Brain pericyte (primary cell): ENCODE measurements at places on chromosomes 4 and X.

GRCh38 chr4:26889356-26889755, 28.7 kb downstream of the STIM2 start:
- no peak for DNase-seq

DNA sequence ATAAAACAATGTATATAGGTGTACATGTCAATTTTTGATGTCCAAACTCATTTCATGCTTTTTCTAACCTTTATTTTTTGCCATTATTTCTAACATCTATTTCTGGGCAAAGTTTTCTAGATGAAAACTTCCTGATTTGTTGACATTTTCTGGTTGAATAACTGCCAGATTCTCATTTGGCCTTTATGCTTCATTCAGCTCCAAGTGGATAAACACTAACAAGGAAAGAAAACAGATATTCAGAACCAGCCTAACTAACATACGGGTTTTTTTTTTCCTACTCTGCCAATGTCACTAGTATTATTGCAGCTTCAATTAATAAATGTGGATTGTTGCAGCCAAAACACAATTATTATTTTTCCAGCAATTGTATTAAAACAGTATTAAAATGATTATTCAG, 50.9 kb upstream of the RAP1GDS1 start:
- DNase-seq, result no peak

GRCh38 chrX:141468940-141469339, 115.6 kb downstream of the SPANXA1 start:
- DNase-seq, result no peak

GRCh38 chr4:7657545-7658297, 223.0 kb upstream of the PSAPL1 start:
- no peak for DNase-seq

- no peak for DNase-seq
These were observed 176.2 kb upstream of the GPRIN3 start for GRCh38 chr4:89483833-89484232.

DNA sequence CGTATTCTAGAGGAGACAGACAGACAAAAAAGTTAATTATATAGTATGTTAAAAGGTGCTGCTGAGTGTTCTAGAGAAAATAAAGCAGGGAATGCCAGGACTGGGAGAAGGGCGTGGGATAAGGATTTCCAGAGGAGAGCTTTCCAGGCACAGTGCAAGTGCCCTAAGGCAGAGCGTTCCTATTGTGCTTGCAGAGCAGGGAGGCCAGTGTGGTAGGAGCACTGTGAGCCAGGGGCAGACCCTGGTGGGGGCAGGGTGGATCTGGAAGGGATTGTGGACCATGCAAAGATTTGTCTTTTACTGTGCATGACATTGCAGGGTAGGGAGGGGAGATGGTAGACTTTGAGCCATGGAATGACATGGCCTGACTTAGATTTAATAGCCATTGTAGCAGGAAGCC, 25.8 kb downstream of the EXOC1 start:
- DNase-seq, result no peak

- no peak for DNase-seq
These were observed 506.1 kb downstream of the IL15 start for GRCh38 chr4:142142366-142143054.

GRCh38 chrX:103311399-103311780, 600 bp upstream of the BEX2 start:
- no peak for DNase-seq

DNA sequence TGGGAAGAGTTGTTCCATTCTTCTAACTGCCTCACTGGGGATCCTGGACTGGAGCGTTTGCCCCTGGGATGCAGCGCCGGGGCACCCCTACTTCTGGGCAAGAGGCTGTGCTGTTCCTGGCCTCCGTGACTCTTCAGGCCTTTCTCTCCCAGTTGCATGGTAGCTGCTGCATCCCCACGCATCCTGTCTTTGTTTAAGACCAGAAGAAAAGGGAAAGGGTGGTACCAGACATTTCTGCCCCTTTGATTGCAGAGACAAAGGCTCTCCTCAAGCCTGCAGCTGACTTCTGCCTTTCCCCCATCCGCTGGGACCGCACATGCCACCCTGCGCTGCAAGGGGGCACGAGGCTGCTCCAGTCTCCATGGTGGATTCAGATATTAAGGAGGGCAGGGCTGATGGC, 70.4 kb downstream of the SHROOM2 start:
- no peak for DNase-seq

DNA sequence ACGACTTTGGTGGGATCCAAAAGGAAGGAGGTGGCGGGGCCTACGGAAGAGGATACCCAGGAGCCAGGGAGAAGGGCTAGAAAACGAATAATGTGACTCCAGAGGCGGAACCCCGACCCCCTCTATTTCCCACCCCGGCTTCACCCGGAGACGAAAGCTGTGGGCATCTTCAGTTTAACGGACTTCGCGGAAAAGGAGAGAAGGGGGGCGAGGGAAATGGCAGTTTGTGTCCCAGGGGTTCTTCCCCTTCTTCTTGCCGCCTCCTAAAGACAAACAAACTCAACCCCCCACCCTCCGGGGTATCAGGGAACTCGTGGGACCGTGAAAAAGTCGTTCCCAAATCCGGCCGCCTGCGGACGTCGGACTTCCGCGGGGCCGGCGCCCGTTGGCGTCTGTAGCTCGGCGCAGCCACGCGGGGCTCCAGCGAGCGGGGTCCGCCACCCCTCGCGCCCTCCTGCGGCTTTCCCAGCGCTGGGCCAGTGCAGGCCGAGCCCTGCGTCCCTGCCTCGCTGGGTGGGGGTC, 3.6 kb upstream of the LEF1 start:
- no peak for DNase-seq

GRCh38 chr4:159503236-159504008, 400.5 kb downstream of the RAPGEF2 start:
- DNase-seq, result no peak
